ENCODE measurements at places on chromosomes 5 and 9. TPM values are rescaled to one million over a fixed set of nuclear protein-coding genes. Genes with fewer than 3 reads are reported as not detected.

DNA sequence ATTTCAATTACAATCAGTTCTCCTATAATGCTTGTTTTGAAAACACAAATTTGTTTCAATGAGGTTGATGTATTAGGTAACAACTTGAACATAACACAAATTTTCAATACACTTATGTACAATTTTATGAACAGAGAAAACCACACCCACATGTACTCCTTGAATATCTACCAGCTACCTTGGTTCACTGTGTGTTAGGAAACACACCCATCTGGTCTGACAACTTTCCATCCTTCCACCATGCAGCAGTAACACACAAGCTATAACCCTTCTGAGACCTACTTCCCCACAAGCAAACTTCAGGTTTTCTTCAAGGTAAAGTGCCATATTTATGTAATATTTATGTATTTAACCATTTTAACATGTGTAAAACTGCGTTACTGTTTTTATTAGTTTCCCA is 36.4 kb upstream of the UBQLN1 start:
- peaks cover 59% of the 10 kb centered on the region for H3K36me3 ChIP-seq
- no peaks in the 10 kb centered on the region for H3K4me1 ChIP-seq
- no peak overlapping the region for H3K4me3 ChIP-seq
- no peaks in the 10 kb centered on the region for H3K27me3 ChIP-seq

- H3K36me3 ChIP-seq, result peaks cover 3% of the 10 kb centered on the region
- no peak overlapping the region for H3K4me3 ChIP-seq
- H3K27ac ChIP-seq, result peak overlapping the region; percentile 17
- DNase-seq, result no peak
- H3K4me1 ChIP-seq, result peaks cover 54% of the 10 kb centered on the region
These were observed 35.2 kb downstream of the MRPS27 start for GRCh38 chr5:72284559-72285423.

GRCh38 chr9:69696802-69697201 is 24.6 kb upstream of the APBA1 start:
- H3K27me3 ChIP-seq, result no peaks in the 10 kb centered on the region
- no peaks in the 10 kb centered on the region for H3K4me1 ChIP-seq
- no peak overlapping the region for H3K27ac ChIP-seq
- no peak for DNase-seq
- no peak overlapping the region for H3K4me3 ChIP-seq
- H3K36me3 ChIP-seq, result no peaks in the 10 kb centered on the region

DNA sequence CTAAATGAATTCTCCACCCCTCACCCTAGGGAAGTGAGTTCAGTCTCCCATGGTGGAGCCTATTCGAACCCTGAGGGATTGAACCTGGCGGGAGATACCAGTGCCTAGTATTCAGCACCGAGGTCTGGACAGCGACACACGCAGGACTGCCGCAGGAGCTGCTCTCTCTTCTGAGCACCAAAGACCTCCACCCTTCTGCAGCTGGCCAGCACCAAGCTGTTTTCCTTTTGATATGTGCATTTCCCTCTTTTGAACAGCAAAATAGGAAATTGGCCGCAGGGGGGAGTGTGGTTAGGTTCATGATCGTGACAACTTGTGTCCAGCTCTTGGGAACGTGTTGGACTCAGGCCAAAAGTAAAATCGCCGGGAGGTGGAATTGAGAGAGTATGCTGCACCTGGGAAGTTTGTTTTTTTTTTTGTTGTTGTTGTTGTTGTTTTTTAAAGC is 1.2 kb upstream of the PCSK1 start:
- H3K4me1 ChIP-seq, result peaks cover 24% of the 10 kb centered on the region
- H3K4me3 ChIP-seq, result no peak overlapping the region
- H3K36me3 ChIP-seq, result no peaks in the 10 kb centered on the region
- peak; percentile 59 for DNase-seq
- H3K27ac ChIP-seq, result no peak overlapping the region

DNA sequence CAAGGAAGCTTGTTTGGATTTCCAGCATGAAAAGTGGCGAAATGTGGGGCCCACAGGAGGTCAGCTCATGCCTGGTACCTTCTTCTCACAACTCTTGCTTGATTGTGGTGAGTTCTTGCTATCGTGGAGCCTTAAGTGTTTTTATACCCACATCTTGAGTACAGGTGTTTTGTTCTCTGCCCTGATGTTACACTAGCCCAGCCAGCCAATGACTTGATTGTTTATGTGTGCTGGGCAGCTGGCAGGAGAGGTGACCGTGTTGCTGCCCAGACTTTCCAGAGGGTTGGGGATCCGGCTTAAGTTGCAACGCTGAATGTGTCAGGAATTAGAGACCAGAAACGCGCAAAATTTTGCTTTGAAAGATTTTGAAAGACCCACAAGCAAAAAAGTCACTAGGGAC is 24.0 kb upstream of the TPPP start:
- no peaks in the 10 kb centered on the region for H3K27me3 ChIP-seq
- no peak overlapping the region for H3K27ac ChIP-seq
- H3K36me3 ChIP-seq, result no peaks in the 10 kb centered on the region

GRCh38 chr5:111280282-111280951 is 56.2 kb downstream of the CAMK4 start:
- no peaks in the 10 kb centered on the region for H3K4me1 ChIP-seq
- no peaks in the 10 kb centered on the region for H3K36me3 ChIP-seq
- no peak for DNase-seq
- no peaks in the 10 kb centered on the region for H3K27me3 ChIP-seq
- no peak overlapping the region for H3K27ac ChIP-seq
- no peak overlapping the region for H3K4me3 ChIP-seq

- no peaks in the 10 kb centered on the region for H3K36me3 ChIP-seq
- H3K27ac ChIP-seq, result no peak overlapping the region
- no peak for DNase-seq
- peaks cover 28% of the 10 kb centered on the region for H3K4me1 ChIP-seq
- no peaks in the 10 kb centered on the region for H3K27me3 ChIP-seq
These were observed 8.9 kb downstream of the UBE2QL1 start for GRCh38 chr5:6457592-6457991.

DNA sequence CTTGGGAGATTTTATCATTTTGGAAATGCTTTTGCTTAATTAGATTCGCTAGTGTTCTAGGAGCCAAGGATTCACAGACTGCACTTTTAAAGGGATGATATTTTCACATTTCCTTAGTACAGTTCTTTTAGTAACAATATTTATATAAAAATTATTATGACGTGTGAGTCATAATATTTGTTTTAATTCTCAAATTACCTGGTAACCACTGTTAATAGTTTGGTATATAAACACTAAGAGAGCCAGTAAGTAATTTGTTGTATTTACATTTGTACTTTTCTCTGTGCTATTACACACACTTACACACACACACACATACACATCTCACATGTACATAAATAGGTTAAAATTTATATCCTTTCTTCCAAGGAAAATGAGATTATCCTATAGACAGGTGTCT is 58.8 kb upstream of the RAD23B start:
- no peak for DNase-seq
- no peaks in the 10 kb centered on the region for H3K4me1 ChIP-seq
- H3K27me3 ChIP-seq, result no peaks in the 10 kb centered on the region
- H3K27ac ChIP-seq, result no peak overlapping the region

DNA sequence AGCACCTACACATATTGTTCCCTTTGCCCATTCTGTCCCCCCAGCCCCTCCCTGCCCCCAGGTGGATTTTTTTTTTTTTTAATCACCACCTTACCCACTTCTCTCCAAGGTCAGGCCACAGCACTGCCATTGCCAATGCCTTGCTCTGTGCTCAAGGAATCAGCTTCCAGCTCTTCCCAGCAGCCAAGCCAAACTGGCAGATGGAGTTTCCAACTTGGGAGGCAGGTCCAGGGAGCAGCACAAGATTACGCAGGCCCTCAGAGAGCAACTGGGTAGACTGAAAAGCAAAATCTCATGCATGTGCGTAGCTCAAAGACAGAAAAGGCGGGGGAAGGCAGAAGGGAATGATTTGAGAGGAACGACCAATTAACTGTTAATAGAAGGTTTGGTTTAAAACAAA is 15.1 kb downstream of the GRHPR start:
- no peak for DNase-seq
- no peaks in the 10 kb centered on the region for H3K36me3 ChIP-seq
- no peak overlapping the region for H3K4me3 ChIP-seq
- no peak overlapping the region for H3K27ac ChIP-seq
- peaks cover 43% of the 10 kb centered on the region for H3K4me1 ChIP-seq

- H3K36me3 ChIP-seq, result no peaks in the 10 kb centered on the region
- peak overlapping the region; percentile 35 for H3K27ac ChIP-seq
- no peak for DNase-seq
- no peaks in the 10 kb centered on the region for H3K4me1 ChIP-seq
These were observed 152.3 kb downstream of the GAS1 start for GRCh38 chr9:86795047-86795442.

DNA sequence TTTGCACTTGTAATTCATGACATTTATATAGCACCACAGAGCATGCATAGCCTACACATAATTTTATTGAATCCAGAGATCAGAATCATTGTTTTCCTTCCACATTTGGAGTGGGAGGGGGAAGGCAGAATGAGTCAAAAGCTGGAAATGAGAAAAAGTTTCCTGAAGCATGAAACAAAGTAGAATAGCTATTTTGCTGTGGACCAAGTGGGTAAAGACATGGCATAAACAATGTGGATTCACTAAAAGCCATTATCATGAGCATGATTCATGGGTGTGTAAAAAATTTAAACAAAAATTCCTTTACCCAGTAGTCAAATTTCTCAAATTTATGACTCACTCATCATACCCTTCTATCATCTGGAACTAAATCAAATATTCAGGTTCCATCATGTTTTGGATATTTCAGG is 97.9 kb downstream of the YIPF5 start:
- H3K4me3 ChIP-seq, result no peak overlapping the region
- H3K4me1 ChIP-seq, result no peaks in the 10 kb centered on the region
- no peak overlapping the region for H3K27ac ChIP-seq
- no peaks in the 10 kb centered on the region for H3K27me3 ChIP-seq
- DNase-seq, result no peak

- H3K36me3 ChIP-seq, result no peaks in the 10 kb centered on the region
- DNase-seq, result no peak
- H3K27me3 ChIP-seq, result no peaks in the 10 kb centered on the region
- no peak overlapping the region for H3K4me3 ChIP-seq
- no peak overlapping the region for H3K27ac ChIP-seq
These were observed 29.2 kb upstream of the SMC5 start for GRCh38 chr9:70229579-70229978.

DNA sequence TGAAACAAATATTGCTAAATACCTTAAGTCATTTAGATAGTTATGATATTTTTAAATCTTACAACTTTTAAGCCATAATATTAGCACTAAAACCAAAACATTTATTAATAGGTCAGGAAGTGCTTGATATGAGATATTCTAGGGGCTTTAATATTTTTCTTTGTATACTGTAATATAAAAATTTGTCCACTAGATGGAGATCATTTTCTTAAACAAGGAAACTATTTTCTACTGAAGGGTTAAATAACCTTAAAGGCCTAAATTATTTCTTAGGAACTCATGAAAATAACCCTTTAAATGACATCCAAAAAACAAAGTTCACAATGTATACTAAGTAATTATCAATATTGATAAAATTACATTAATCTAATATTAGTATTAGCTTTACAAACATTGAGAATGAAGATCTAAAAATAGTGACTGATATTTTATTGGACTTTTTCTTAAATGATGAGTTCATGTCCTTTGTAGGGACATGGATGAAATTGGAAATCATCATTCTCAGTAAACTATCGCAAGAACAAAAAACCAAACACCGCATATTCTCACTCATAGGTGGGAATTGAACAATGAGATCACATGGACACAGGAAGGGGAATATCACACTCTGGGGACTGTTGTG is 635.7 kb downstream of the RAB3C start:
- H3K27me3 ChIP-seq, result no peaks in the 10 kb centered on the region
- DNase-seq, result no peak
- H3K27ac ChIP-seq, result no peak overlapping the region
- H3K36me3 ChIP-seq, result peaks cover 18% of the 10 kb centered on the region

GRCh38 chr5:33462456-33462855 is 21.7 kb downstream of the TARS1 start:
- no peak overlapping the region for H3K4me3 ChIP-seq
- H3K4me1 ChIP-seq, result no peaks in the 10 kb centered on the region

- no peaks in the 10 kb centered on the region for H3K36me3 ChIP-seq
- no peaks in the 10 kb centered on the region for H3K4me1 ChIP-seq
- no peak for DNase-seq
- H3K27me3 ChIP-seq, result no peaks in the 10 kb centered on the region
- H3K27ac ChIP-seq, result no peak overlapping the region
These were observed 452.8 kb upstream of the PTGER4 start for GRCh38 chr5:40226906-40227305.

DNA sequence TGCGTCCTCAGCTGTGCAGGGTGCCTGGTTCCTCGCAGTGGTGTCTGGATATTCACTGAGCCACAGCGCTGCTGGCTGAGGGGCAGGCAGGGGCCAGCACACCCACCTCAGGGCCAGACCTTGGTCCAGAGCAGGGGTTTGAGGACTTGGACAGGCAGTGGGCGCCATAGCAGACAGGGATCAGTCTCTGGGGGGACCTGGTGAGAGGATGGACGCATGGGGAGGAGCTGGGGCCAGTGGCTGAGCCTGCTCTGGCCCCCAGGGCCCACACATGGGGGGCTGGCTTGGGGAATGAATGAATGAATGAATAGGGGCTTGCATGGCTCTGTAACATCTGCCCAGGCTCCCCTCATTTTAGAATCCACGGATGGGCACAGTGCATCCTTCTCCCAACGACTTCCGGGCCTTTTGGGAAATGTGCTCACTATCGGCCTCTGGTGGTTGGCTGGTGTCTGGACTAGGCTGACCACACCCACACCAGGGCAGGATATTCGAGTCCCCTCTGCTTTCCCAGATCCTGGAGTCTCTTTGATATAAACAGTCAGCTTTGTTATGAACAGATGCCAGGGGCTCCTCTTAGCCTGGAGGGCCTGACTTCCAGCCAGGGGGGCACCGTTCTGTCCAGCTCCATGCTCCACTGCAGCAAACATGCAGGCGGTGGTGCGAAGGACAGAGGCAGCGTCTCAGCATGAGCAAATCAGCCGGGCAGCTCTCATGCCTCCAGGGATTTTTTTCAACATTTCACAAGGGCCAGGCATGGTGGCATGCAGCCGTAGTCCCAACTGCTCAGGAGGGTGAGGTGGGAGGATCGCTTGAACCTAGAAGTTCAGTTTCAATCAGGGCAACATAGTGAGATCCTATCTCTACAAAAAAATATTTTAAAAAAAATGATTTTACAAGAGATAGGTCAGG is 62.6 kb downstream of the NEK6 start:
- no peaks in the 10 kb centered on the region for H3K27me3 ChIP-seq
- H3K4me3 ChIP-seq, result no peak overlapping the region
- no peak overlapping the region for H3K27ac ChIP-seq
- H3K36me3 ChIP-seq, result no peaks in the 10 kb centered on the region

PCDHGB6 gene
- total RNA-seq, result 10.2 TPM

SLC25A2 gene
- 0.28 TPM for total RNA-seq

PCDHA5 gene
- not detected for total RNA-seq

Data from heart right ventricle (tissue), 16 donors.